Skin of body (tissue), 3 donors: ENCODE measurements at places on chromosomes 4 and X. TPM values are rescaled to one million over a fixed set of nuclear protein-coding genes. Genes with fewer than 3 reads are reported as not detected.
A peak's percentile ranks its signal among the peaks of the same experiment; 100 is the strongest.

TSPAN7 gene
- total RNA-seq: 9.8 TPM

IBSP gene
- 0.30 TPM for total RNA-seq

UGT2A3 gene
- not detected for total RNA-seq

TRO gene
- 45.1 TPM for total RNA-seq

CBR4 gene
- 23.0 TPM for total RNA-seq

- no peak for DNase-seq
These were observed 114.0 kb downstream of the BMPR1B start for GRCh38 chr4:94871644-94872305.

DNA sequence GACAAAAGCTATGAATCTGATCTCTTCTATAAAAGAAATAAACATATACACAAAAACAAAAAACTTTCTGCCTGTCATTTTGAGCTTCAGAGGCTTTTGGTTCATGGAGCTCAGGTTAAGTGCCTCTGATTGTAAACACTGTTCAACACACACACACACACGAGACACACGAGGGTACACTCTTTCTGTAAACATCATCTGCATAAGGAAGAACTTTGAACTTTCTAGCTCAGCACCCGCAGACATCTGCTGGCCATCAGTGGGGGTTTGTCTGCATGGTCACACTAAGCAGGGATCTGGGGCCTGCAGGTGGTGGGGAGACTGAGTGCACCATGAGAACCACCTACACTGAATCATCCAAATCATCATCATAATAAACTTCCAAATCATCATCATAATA, 54.9 kb downstream of the STX18 start:
- no peak for DNase-seq

DNA sequence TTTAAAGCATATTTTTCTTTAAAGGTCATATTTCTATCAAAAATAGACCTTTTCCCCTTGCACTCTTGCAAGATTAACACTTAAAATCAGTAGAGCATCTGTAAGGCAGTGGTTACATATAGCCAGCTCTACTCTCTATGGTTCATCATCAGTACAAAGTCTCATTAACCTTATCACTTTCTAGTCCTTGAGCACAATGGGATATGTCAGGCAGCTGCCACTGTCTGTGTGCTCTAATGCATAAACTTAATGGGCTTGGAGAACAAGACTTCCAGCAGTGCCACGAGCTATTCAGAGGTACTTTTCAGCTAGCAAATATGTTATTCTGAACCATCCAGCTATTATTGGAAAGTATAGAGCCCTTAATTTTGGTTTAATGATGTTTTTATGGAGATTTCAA, 393.7 kb downstream of the GASK1B start:
- DNase-seq: no peak

GRCh38 chrX:63913719-63914118, 128.7 kb upstream of the ARHGEF9 start:
- no peak for DNase-seq

DNA sequence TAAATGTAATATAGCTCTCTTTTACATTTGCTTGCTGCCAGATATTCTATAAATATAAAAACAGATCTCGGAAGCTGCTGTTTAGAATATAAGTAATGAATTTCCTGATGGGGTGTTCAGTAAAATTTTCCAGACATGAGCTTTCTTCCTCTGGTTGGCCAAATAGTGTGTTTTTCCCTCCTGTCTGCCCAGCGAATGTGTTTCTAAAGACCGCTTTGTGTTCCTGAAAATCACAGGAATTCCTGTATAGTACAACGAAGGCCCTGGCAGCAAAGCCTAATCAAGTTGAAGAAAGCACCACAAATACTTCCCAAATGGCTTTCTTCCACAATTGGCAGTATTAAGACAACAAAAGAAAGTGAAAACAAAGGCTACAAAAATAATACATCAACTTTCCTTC, 494.1 kb downstream of the INPP4B start:
- DNase-seq: peak; percentile 31

- peak; percentile 4 for DNase-seq
These were observed 105.6 kb downstream of the CNKSR2 start for GRCh38 chrX:21479695-21480270.

DNA sequence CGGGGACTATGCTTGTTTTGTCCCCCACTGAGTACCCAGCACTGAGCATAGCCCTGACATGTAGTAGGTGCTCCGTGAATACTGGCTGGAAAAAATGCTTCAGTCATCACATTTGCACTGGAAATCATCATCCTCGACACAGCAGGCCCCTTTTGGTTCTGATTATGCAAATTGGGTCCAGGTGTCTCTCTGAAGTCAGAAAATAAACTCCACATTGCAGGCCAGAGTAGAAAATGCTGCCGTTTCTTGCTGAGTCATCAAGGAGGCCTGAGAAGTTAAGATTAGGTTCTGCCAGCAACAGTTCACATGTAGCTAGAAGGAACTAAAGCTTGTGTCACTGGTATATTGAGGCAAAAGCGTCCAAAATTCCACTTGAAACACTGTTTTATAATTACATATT, 15.0 kb upstream of the STK32B start:
- DNase-seq: peak; percentile 54

- DNase-seq: no peak
These were observed 34.8 kb downstream of the CT47B1 start for GRCh38 chrX:120840827-120841226.

DNA sequence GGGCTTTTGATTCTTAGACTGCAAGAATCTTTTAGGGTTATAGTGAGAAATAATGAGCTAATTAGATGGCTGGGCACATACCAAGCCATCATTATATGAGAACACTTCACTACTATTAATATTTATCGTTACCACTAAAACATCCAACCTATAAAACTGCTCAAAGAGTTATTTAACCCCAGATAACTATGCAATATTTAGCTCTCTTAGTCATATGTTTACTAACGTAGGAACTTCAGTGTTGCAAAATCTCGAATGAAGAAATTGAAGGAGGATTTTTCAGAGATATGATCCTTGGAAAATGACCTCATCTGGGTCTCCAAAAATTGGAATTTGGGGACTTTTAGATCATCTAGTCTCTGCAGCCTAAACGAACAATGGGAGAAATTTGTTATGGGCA, 265.0 kb upstream of the RPS6KA3 start:
- DNase-seq: no peak

GRCh38 chrX:87005183-87005582, 512.4 kb upstream of the KLHL4 start:
- no peak for DNase-seq

- DNase-seq: no peak
These were observed 636.9 kb upstream of the BOD1L1 start for GRCh38 chr4:14264437-14264836.

GRCh38 chr4:152936446-152937335, 568 bp downstream of the FHDC1 start:
- no peak for DNase-seq

DNA sequence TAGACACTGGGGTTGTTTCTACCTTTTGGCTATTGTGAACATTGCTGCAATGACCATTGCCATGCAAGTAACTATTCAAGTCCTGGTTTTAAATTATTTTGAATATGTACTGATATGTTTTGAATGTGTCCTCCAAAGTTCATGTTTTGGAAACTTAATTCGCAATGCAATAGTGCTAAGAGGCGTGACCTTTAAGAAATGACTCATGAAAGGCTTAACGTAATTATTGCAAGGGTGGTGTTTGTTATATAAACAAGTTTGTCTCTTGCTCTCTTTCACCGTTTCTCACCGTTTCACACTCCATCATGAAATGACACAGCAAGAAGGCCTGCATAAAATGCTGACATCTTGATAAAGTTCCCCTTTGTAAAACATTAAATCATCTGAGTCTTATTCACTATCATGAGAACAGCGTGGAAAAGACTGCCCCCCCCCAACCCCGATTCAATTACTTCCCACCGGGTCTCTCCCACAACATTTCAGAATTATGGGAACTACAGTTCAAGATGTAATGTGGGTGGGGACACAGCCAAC, 506.9 kb upstream of the FAM47C start:
- DNase-seq: no peak

DNA sequence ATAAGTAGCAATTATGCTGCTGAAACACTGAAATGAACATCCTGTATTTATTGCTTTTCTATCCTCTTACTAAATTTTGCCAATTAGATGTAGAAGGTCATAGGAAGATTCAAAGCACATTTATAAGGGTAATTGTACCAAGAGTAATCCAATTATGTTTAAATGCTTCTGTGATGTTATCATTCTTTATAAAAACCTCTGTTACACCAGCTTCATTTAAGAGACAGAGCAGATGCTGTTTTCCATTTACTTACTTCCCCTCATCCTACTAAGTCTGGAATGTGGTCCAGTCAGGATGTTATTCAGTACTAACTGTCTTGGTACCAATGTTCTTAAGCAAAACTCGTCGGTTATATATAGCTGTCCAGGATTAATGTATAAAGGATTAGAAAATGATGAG, 539.6 kb downstream of the PDHA2 start:
- no peak for DNase-seq
